ENCODE measurements at places on chromosomes 3 and 15. TPM values are rescaled to one million over a fixed set of nuclear protein-coding genes. Genes with fewer than 3 reads are reported as not detected.

The MASP1 gene
- total RNA-seq: 2.6 TPM

The DNAJC19 gene
- 5.0 TPM for total RNA-seq

DNA sequence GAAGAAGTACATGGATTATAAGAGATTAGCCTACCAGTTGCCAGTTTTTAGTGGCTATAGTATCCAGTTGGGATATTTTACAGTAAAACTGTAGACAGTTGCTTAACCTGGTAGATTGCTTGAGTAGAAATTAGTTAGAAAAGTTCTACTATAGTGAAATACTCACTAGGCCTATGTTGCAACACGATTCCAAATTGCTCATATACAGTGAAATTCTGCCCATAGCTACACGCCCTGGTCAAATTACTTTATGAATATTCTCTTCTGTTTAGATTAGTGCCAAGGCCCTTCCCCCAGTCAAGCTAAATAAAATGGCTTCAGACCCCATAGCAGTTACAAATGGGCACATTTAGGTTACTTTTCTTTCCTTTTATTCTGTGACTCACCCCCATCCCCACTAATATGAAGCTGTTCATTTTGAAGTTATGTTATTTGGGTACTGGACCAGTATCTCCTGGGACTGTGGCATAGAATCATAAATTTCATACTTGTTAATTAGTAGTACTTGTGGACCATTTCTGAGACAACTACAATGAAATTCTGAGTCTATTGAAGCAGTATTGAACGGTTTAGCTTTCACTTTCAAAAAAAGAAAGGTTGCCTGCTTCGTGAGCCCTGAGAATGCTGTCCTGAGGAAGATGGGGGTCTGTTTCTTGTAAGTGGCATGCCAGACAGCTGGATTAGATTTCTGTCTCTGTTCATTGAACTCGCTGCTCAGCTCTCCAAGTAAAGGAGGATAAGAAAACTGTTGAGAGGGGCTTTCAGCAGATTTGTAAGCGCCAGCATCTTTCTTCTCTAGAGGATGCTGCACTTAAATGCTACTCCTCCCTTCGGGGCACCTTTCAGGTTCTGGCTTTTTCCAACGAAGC lies 65.8 kb upstream of the CFAP20DC start:
- no peaks in the 10 kb centered on the region for H3K36me3 ChIP-seq
- H3K4me3 ChIP-seq: no peak overlapping the region
- no peak overlapping the region for H3K27ac ChIP-seq
- DNase-seq: no peak
- H3K27me3 ChIP-seq: no peaks in the 10 kb centered on the region

GRCh38 chr15:84598250-84598649 lies 2.6 kb upstream of the ZSCAN2 start:
- no peaks in the 10 kb centered on the region for H3K27me3 ChIP-seq
- DNase-seq: no peak

GRCh38 chr15:81880314-81880713 lies 165.5 kb downstream of the MEX3B start:
- H3K4me3 ChIP-seq: no peak overlapping the region
- DNase-seq: no peak
- H3K4me1 ChIP-seq: no peaks in the 10 kb centered on the region
- no peak overlapping the region for H3K27ac ChIP-seq
- H3K27me3 ChIP-seq: no peaks in the 10 kb centered on the region

DNA sequence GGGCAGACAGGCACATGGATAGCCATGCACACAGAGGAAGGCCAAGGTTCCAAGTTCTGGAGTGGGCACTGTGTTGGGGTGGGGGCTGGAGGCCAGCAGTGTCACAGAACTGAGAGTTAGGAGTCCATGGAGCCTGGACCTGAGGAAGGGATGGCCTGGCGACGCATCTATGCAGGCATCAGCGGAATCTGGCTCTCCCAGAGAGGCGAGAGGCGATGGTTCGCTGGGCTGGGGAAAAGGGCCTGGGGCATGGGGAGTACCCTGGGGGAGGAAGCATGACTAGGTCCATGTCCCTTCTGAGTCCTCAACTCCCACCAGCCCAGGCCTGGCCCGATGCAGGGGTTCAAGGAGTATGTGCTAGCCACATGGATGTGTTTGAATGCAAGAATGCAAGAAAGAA lies 192.8 kb upstream of the LINGO1 start:
- H3K27me3 ChIP-seq: no peaks in the 10 kb centered on the region
- no peak overlapping the region for H3K27ac ChIP-seq
- DNase-seq: no peak
- no peaks in the 10 kb centered on the region for H3K4me1 ChIP-seq
- no peak overlapping the region for H3K4me3 ChIP-seq
- H3K36me3 ChIP-seq: no peaks in the 10 kb centered on the region

GRCh38 chr3:15015456-15015855 lies 49.7 kb downstream of the MRPS25 start:
- no peaks in the 10 kb centered on the region for H3K4me1 ChIP-seq

DNA sequence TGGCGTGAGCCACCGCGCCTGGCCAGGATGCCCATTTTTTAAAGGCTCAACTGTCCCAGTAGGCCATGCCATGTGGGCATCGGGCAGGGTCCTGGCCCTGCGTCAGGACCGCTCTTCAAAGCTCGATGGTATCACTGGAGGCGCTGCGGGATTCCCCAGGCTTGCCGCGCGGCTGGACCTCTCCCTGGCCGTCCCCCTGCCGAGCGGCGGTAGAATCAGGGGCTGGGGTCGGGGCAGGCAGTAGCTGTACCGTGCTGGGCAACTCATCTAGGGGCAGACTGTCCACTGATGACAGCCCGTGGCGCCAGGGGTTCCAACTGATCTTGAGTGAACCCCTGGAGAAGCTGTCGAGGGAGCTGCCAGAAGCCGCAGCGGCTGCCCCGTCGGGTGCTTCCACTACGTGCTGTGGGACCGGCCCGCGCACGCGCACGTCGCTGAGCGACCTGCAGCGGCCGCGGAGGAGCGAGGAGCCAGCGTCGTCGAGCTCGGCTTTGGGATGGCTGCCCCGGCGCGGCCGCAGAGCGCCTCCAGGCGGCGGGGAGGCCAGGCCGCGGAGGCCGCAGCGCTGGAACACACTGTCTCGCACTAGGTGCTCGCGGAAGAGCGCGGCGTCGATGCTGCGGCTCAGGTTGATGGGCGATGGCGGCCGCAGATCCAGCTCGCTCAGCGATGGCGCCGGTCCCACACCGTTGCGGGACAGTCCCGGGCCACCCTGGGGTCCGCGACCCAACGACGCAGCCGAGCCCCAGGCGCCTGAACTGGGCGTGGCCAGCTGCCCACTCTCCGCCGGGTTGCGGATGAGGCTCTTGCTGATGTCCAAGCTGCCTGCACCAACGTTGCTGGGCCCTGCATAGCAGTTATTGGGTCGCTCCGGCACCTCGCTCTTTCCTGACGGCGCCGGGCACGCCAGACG lies 5.8 kb downstream of the PRRT3 start:
- peak overlapping the region; percentile 76 for H3K4me3 ChIP-seq
- H3K36me3 ChIP-seq: peaks cover 6% of the 10 kb centered on the region
- H3K27ac ChIP-seq: peak overlapping the region; percentile 71
- H3K27me3 ChIP-seq: no peaks in the 10 kb centered on the region
- peak; percentile 93 for DNase-seq
